ENCODE measurements at places on chromosomes 12 and 14. TPM values are rescaled to one million over a fixed set of nuclear protein-coding genes. Genes with fewer than 3 reads are reported as not detected.

DNA sequence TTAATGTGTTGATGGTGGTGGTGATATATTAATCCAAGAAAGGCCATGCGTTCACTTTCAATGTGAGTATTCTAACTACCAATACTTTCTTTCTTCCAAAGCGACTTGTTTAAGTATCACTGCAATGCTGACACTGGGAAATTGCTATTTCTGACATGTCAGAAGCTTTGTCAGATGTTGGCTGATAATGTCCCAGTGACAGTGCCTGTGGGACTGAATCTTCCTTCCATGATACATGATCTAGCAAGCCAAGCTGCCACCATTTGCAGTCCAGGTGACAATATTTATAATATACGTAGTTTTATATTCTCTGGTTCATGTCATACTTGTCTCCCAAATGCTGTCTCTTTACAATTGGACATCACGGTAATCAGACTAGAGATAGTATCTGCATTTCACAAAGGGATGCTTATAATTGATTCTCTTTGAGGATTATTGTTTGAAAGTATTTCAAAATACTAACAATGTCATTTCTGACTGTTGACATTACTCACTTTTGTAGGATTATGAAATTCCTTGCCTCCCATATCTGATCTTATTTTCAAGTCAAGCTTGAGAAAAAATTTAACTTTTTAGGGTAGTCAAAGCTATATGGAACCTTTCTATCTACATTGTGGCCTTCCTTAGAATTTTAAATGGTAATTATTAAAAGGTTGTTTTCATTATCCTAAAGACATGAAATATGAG lies 57.3 kb downstream of the KNTC1 start:
- no peak for DNase-seq

- no peak for DNase-seq
Measured at GRCh38 chr12:93448796-93449195, 7.0 kb upstream of the UBE2N start.

DNA sequence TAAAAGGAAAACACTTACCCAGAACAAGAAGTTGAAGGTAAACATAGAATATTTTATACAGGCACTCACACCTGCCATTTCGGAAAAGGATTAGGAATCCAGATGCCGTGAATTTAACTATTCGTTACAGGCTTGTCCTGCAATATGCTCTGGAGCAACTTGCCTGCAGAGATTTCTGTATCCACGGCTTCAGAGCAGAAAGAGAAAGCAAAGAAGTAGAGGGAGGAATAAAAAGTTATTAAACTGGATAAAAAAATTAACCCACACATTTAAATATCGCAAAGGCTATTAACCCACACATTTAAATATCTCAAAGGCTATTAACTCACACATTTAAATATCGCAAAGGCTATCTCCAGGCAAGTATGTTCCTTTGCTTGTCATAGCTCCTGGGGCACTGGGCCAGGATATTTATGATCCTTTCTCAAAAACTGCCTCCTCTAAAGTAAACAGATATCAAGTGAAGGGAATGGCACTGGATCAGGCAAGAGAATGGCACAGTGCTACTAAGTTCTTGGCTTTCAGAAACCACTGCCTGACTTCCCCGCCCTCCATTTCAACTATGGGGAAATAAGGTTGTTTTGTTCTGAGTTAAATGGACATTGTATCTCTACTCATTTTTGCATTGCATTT lies at the start of gene TSPAN8:
Gene TSPAN8, minus strand, starts transcription at position 399 of the 633 bp plus-strand sequence. Its CDS starts 321 bp downstream, at position 78.
- no peak for DNase-seq

GRCh38 chr12:88662961-88663360 lies 82.7 kb upstream of the KITLG start:
- DNase-seq: no peak

GRCh38 chr14:59055439-59056045 lies 132.9 kb upstream of the DAAM1 start:
- no peak for DNase-seq

GRCh38 chr14:87679866-87680265 lies 313.1 kb downstream of the GALC start:
- no peak for DNase-seq

DNA sequence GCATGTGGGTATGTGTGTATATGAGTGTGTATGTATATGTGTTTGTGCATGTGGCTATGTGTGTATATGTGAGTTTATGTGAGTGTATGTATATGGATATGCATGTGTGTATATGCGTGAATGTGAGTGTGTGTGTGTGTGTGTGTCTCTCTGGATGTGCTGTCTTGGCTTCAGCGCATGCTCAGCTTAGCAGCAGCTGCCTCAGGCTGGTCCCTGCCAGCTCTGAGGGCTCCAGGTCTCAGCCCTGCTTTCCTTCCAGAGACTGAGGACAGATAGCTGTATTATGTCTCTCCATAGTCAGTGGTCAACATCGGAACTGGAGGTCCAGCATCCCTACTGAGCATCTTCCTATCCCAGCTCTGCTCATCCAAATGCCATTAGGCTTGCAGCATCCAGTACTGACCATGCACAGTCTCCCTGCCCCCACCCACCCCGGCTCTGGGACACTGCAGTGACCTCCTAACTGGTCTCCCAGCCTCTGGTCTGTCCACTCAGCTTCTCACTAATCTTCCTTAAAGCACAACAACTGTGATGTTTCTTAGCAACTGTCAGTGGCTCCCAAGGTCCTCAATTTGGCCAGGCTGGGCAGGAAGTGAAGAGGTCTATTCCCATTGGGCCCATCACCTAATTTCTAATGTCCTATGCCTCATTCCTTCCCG lies 22.8 kb downstream of the FAIM2 start:
- no peak for DNase-seq

DNA sequence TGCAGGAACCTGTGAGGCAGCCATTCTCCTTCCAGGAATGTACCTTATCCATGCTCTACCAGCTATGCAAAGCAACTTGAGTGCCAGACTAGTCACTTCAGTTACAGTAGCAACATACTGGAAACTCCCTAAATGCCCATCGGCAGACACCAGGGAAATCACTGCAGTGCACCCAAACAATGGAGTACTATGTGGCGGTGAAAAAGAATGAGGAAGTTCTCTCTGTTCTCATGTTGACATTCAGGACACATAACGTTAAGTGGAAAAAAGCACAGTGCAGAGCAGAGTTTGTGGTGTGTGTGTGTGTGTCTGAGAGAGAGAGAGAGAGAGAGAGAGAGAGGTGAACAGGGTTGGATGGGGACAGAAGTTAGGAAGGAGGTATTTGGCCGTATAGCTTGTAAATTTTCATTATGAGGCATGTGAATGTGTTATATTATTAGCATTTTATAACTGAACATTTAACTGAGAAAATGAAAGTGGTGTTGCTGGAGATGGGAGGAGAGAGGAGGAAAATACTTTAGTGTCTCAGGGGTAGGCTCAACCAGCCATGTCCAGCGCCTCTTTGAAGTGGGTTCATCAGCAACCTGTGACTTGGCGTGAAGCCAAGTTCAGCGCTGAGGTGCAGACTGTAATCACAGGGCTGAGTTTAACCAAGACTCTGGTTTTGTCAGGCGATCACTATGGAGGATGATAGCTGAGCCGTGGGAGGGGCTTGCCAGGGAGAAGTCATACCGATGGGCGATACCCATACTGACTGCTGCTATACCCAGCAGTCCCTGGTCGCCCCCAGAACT lies 17.3 kb downstream of the TNFAIP2 start:
- DNase-seq: no peak

GRCh38 chr14:24250354-24250753 lies 7.9 kb upstream of the TINF2 start:
- DNase-seq: no peak

DNA sequence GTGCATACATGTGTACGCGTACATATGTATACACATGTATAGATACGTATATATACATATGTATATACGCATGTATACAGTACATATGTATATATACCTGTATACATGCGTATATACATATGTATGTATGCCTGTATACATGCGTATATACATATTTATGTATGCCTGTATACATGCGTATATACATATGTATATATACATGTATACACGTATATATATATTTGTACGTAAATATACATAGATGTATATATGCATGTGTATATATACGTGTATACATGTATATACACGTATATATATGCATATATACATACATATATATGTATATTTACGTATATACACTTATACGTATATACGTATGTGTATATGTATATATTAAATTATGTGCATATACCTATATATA lies 93.9 kb upstream of the ABCD2 start:
- no peak for DNase-seq

GRCh38 chr14:74065746-74066575 lies 18.3 kb downstream of the ALDH6A1 start:
- no peak for DNase-seq

GRCh38 chr12:88998421-88998820 lies 353.9 kb downstream of the DUSP6 start:
- no peak for DNase-seq

DNA sequence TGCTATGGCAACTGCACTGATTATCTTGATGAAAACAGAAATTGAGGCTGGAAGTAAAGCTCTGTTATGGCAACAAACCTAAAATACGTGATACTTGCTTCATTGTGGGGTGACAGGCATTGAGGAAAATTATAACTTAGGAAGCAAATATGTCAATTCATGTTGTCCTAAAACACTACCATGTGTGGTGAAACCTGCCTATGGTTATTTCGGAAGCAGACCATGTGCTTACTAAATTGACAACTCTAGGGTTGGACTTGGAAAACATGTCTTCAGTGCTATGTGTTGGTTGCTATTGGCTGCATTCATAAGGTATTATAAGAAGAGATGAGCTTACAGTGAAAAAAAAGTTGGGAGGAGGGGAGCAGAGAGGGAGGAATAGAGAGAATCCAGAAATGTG lies 55.0 kb upstream of the C14orf132 start:
- no peak for DNase-seq

IFNG-AS1 gene
- 2.4 TPM for total RNA-seq

SERPINA1 gene
- 48.3 TPM for total RNA-seq

ARHGAP5 gene
- 45.8 TPM for total RNA-seq

GNB3 gene
- not detected for total RNA-seq

SOX5 gene
- total RNA-seq: 0.95 TPM

All from natural killer cell (primary cell).